Posterior cingulate gyrus (tissue), 11 donors: ENCODE measurements at places on chromosomes 3 and 15.

GRCh38 chr15:66685638-66686150 is 16.3 kb upstream of the SMAD6 start:
- DNase-seq, result no peak

DNA sequence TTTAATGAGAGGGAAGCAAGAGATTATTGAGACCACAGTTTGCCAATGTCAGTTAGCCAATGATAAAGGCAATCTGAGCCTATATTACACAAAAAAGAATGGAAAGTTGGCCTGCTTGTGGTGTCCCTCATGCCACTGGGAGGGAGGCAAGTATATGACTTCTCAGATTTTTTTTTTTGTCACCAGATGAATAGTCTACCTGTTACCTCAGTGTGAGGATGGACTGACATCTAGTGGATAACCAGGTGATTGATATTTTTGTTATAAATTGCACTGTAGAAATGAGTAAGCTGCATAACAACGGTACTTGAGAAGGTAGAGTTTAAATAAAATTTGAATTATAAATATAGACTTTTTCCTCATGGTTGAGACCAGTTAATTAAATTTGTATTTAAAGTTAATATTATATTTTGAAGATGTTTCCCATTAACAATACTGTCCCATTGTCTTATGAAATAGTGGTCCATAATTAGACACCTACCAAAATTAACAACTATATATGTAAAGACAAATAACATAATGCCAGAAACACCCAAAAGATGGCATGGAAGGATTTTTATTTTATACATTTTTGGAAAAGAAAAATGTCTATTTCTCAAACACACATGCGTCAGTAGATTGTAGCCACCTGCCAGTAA is 237.8 kb upstream of the GADL1 start:
- no peak for DNase-seq

DNA sequence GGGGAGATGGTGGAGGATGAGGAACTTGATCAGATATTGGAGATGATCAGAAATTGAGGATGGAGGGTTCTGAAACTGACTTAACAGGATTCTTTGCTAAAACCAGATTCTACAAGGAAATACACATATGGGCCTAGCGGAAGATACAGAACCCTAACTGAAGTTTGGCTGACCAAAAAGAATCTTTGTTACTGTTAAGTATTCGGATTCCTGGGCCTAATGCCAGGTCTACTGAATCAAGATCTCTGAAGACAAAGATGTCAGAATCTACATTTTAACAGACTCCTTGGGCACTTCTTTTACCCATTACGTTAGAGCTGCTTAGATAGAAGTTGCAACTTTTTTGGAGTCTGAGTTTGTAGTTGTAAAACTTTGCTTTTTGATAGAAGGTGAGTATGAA is 137.7 kb downstream of the FNDC3B start:
- no peak for DNase-seq

DNA sequence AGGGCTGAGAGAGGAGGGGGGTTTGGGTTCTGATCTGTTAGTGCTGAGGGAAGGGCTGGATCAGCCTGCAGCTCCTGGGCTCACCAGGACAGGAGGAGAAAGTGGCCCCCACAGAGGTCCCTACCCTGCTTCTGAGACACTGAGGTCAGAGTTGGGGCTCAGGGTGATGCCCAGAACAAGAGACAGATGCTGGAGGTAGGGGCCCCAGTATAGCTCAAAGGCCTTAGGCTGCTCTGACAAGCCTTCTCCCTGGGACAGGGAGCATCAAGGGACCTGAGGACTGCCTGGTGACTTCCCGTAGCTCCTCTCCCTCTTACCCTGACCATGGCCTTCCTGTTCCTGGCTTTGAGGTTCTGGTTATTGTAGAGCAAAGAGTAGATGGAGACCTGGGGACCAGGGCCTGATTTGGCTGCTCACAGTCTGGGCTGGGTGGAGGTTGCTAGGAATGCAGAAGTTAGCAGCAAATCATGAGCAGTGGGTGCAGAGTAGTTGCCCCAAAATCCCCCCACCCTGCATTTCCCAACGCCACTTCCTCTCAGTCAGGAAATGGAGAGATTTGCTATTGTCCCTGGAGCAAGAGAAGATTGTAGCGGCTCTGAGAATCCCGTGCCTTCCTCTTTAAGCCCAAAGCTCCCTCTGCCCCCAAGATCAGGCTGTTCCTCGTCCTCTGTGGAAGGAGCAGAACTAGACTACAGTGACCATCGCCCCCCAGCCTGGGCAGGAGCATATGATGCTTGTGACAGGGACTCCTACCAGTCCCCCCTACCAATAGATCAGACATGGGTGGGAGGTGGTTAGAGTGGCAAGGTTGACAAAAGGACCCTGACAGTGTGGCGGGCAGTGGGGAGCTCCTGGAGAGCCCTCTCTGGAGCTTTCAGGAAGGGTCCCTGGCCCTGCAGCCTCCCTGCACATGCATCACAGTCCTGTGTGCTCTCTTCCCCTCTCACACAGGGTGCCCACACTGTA is 47.4 kb upstream of the SEC22A start:
- DNase-seq, result no peak

DNA sequence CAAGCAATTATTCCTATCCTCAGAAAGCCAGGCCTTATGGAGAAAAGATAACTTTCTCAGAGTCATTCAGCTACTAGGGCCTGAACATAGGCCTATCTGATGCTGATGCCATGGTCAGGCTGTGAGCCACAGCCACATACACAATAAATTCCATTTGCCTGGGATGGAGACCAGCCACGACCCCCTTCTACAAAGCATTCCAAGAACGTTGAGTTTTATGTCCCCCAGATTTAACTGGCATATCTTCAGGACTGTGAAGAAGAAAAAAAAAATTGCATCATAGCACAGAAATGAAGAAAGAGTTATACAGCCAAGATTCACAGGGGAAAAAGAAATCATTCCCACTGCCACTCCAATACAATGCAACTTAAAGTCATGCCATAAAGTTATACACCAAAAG is 100.0 kb downstream of the THBS1 start:
- DNase-seq, result no peak

- no peak for DNase-seq
Observed at GRCh38 chr3:61595288-61595687, 33.9 kb downstream of the PTPRG start.

- no peak for DNase-seq
Observed at GRCh38 chr15:80581976-80582375, 113.1 kb upstream of the ABHD17C start.

GRCh38 chr3:170414202-170414663 is 4.4 kb upstream of the CLDN11 start:
- DNase-seq, result peak; percentile 88

DNA sequence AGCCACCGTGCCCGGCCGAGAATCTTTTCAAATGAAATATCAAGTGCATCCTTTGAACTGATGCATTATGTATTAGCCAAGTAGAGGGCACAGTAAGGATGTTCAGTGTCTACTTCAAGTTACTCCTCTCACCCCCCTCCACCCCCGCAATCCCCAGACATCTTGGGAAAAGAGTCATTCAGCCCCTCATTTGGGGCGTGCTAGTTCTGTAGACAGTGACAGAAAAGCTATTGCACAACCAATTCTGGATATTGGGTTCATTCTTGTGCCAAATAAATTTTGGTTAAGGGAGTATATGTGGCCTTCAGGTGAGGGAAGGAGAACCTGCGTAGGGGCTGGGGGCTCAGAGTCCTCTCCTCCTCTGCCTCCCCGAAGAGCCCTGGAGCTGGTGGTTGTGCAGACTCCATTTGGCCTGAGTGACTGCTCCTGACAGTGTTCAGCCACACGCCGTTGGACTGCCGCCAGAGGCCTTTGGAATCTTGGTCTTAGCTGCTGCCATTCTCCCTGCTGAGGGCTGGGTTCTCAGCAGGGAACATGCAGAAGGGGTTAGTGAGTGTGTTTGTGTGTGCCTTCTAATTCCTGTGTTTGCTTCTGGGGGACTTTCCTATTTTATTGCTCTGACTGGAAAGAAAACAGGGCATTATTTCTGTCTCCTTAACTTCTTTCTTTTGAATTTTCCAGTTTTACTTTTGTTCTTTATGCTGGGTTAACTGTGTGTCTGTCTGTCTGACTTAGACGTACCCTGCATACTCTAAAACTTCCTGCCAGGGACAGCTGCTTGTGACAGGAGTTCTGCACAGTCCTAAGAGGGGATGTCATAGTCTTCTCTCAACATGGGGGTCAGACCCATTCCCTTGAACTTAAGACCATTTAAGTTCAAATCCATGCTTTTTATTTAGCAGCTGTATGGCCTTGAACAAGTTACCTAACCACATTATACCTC is 21.0 kb downstream of the RARB start:
- peak; percentile 82 for DNase-seq

- DNase-seq, result peak; percentile 94
Observed at GRCh38 chr3:170419557-170420087, 954 bp downstream of the CLDN11 start.

DNA sequence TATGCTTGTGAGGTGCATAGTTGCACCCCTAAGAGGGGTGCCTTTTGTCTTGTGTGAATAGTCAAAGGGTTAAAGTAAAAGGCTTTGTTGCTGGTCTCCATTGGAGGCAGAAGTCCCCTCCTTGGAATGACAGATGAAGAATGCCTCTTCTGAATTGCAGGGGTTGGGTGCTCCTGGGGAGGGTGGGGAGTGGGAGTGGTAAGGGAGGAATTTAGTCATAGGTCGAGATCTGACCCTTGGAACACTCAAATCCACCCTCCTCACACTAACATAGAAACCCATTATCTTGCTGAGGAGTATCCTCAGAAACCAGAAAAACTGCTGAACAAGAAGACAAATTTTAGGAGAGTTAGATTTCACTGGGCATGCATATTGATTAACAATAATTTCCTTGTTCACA is 4.7 kb downstream of the CTXND1 start:
- DNase-seq, result no peak

DNA sequence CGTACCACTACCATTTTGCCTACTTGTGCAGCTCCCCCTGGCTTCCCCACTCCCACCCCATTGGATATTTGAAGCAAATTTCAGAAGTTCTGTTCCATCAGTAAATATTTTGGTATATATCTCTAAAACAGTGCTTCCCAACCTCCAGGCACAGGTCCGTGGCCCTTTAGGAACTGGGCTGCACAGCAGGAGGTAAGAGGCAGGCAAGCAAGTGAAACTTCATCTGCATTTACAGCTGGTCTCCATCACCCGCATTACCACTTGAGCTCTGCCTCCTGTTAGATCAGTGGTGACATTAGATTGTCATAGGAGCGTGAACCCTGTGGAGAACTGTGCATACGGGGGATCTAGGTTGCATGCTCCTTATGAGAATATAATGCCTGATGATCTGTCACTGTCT is 97.2 kb upstream of the LRRFIP2 start:
- DNase-seq, result no peak

GRCh38 chr3:72487946-72488737 is 360.1 kb downstream of the SHQ1 start:
- no peak for DNase-seq

GRCh38 chr3:184260724-184261269 is 556 bp downstream of the CAMK2N2 start:
- no peak for DNase-seq

- DNase-seq, result no peak
Observed at GRCh38 chr3:40858364-40859115, 333.8 kb downstream of the ZNF621 start.

GRCh38 chr3:58403513-58404109 is 30.0 kb downstream of the PDHB start:
- DNase-seq, result no peak

GRCh38 chr3:71725271-71725991 is at the start of gene EIF4E3:
Gene EIF4E3 (minus strand): TSS chr3:71725402. CDS start chr3:71725367, 35 bp downstream.
- peak; percentile 89 for DNase-seq

- DNase-seq, result no peak
Observed at GRCh38 chr3:14616606-14617507, 34.7 kb upstream of the CCDC174 start.

GRCh38 chr15:67670647-67671305 is 128.3 kb downstream of the MAP2K5 start:
- DNase-seq, result no peak

DNA sequence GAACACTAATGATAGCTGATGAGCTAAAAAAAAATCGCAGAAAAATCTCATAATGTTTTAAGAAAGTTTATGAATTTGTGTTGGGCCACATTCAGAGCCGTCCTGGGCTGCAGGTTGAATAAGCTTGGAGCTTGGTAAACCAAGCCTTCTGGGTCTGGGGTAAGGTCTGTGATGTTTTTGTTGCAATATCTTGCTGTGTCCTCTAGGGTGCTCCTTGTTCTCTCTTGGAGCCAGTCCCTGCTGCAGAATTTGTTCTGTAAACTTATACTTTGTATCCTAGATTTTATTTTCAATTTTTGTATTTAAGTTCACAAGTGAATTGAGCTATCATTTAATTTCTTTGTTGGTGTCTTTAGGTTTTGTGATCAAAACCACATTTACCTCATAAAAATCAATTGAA is 143.7 kb downstream of the NR1D2 start:
- no peak for DNase-seq
